Epithelial cell of proximal tubule (primary cell): ENCODE measurements at places on chromosomes 2 and 18.

GRCh38 chr2:74293191-74293991 is 49.8 kb downstream of the SLC4A5 start:
- DNase-seq: no peak

DNA sequence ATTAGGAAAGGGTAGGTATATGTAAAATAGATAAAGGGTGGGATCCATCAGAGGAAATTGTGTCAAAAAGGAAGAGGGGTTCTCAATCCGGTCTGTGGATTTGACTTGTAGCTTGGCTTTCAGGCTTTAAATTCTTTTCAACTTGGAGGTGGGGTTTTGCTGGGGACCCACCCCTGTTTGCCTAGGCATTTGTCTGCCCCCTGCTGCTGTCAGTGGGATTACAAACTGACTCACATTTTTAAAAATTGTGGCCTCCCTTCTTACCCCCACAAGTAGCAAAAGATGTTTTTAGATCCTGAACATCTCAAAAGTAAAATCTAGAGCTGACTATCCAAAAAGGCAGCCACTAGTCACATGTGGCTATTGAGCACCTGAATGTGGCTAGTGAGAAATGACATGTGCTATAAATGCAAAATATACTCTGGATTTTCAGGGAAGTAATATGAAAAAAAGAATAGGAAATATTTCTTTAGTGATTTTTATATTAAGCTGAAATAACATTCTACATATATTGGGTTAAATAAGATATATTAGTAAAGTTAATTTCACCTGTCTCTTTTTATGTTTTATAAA is 178.9 kb downstream of the GFPT1 start:
- no peak for DNase-seq

- DNase-seq: no peak
Observed at GRCh38 chr2:16125614-16126516, 185.5 kb downstream of the MYCN start.

DNA sequence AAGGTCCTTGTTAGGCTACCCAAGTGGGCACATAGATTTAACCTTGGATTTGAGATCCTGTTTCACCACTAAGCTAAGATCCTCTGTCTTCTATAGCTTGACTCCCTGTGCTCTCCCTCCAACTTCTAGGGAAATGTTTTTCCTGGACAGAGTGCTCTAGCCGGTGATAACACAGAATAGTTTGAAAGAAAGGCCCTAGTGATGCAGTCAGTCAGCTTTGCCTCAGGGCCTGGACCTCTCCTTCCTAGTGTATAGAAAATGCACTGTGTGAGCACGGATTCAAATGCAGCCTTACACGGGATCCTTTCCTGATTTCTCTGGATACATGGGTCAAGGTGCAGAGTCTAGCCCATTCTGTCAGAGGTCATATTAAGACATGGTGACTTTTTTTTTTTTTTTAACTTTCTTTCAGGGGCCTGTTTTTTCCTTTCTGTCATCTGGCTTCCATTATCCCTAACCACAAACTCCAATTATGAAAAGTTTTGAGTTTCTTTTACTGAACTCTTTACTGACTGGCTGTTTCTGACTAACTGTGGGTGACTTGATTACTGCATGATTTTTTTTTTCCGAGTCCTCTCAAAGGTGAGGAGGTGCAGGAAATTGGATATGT is 122.6 kb downstream of the LRP1B start:
- no peak for DNase-seq

GRCh38 chr2:143261986-143262385 is 132.8 kb downstream of the ARHGAP15 start:
- DNase-seq: no peak

- no peak for DNase-seq
Observed at GRCh38 chr2:20604951-20605381, 45.9 kb downstream of the HS1BP3 start.

DNA sequence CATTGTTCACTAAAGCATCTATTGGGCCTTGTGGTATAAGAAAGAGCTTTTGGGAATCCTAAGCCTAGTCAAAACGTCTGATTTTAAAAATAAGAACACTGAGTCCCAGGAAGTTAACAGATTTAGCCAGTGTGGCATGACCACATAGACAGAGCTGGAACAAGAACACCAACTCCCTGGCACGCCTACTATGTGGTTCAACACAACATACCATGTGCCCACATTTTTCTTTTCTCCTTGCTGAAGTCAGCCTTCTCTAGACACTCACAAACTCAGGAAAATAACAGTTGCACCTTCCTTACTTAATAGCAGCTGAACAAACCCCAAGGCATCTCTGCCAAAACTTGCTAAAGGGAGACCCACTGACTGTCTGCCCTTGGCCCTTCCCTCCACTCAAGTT is 124.8 kb downstream of the C1D start:
- DNase-seq: no peak

DNA sequence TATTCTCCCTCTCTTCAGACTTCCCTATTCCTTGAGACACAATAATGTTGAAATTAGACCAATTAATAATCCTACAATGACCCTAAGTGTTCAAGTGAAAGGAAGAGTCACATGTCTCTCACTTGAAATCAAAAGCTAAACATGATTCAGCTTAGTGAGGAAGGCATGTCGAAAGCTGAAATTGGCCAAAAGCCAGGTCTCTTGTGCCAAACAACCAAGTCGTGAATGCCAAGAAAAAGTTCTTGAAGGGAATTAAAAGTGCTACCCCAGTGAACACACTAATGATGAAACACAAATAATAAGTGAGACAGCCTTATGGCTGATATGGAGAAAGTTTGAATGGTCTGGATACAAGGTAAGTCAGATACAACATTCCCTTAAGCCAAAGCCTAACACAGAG is 115.4 kb downstream of the PXDN start:
- peak; percentile 77 for DNase-seq

DNA sequence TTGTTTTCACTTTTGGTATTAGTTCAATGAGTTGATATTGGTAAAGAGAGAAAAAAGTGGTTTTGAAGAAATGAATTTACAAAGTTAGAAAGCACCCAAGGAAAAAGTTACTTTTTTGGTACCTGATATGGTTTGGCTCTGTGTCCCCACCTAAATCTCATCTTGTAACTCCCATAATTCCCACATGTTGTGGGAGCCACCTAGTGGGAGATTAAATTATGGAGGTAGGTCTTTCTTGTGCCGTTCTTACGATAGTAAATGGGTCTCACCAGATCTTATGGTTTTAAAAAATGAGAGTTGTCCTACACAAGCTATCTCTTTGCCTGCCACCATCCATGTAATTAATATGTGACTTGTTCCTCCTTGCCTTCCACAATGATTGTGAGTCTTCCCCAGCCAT is 965.6 kb upstream of the NRXN1 start:
- DNase-seq: no peak

- no peak for DNase-seq
Observed at GRCh38 chr2:204260162-204260877, 285.0 kb upstream of the PARD3B start.

- no peak for DNase-seq
Observed at GRCh38 chr2:207408086-207408794, 121.5 kb upstream of the CREB1 start.
